ENCODE measurements at places on chromosomes 12 and 14.

DNA sequence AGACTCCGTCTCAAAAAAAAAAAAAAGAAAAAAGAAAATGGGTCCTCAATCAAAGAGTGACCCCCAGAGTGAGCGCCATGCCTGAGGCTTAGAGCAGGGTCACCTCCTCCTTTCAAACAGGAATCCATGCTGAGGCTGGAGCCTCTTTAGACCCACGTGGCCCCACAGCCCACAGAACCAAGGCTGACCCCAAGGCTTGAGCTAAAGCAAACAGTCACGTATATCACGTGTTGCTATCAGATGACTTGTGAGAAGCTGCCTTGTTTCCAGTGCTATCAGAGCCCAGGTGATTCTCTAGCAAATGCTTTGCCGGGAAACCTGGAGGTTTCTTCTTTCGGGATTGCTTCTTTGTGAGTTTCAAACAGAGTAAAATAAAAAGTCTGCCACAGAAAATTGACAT lies 31.7 kb upstream of the DYNC1H1 start:
- H3K4me3 ChIP-seq, result no peak overlapping the region
- no peaks in the 10 kb centered on the region for H3K36me3 ChIP-seq
- DNase-seq, result no peak
- H3K27me3 ChIP-seq, result no peaks in the 10 kb centered on the region
- no peak overlapping the region for H3K27ac ChIP-seq
- peaks cover 14% of the 10 kb centered on the region for H3K4me1 ChIP-seq

DNA sequence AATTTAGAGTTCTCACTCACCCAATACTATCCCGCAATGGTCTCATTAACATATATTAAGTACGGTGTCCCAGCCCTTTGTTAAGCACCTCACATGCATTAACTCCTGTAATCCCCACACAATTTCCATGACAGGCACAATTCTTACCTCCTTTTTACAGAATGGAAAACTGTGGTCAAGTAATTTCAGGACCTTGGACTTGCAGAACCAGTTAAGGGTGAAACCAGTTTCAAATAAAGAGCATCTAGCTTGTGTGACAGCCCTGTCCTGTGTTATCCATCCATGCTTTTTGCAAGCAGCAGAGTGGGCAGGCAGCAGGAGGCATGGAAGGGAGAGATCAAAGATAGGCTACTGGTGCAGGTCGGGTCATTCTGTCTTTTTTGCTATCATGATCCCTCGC lies 470.8 kb downstream of the NELL2 start:
- no peak for DNase-seq
- H3K27me3 ChIP-seq, result no peaks in the 10 kb centered on the region
- H3K36me3 ChIP-seq, result no peaks in the 10 kb centered on the region
- H3K27ac ChIP-seq, result no peak overlapping the region

GRCh38 chr12:65935906-65936901 lies 111.9 kb downstream of the HMGA2 start:
- H3K27ac ChIP-seq, result peak overlapping the region; percentile 62
- H3K36me3 ChIP-seq, result no peaks in the 10 kb centered on the region
- no peaks in the 10 kb centered on the region for H3K27me3 ChIP-seq
- H3K4me3 ChIP-seq, result no peak overlapping the region
- DNase-seq, result no peak

DNA sequence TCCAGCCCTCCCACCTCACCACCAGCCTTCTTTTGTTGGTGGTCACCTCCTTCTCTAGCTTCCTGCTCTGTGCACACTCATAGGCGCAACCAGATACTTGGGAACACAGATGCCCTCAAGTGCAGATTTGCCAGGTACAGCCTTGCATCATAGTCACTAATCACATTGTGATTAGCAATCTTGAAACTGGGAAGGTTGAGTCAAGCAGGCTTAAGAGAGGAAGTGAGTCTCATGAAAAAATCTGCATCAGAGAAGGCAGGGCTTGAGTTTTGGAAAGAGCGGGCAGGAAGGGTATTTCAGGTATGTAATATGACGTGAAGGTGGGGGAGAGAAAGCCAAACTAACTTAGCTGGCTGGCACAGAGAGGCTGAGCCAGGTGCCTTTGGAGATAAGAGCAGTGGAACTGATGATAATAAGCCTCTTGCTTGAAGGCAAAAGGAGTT lies 2.7 kb upstream of the RABGGTA start:
- no peak for DNase-seq
- no peak overlapping the region for H3K4me3 ChIP-seq
- H3K27me3 ChIP-seq, result no peaks in the 10 kb centered on the region
- peak overlapping the region; percentile 57 for H3K27ac ChIP-seq
- peaks cover 10% of the 10 kb centered on the region for H3K36me3 ChIP-seq
- H3K4me1 ChIP-seq, result peaks cover 44% of the 10 kb centered on the region

DNA sequence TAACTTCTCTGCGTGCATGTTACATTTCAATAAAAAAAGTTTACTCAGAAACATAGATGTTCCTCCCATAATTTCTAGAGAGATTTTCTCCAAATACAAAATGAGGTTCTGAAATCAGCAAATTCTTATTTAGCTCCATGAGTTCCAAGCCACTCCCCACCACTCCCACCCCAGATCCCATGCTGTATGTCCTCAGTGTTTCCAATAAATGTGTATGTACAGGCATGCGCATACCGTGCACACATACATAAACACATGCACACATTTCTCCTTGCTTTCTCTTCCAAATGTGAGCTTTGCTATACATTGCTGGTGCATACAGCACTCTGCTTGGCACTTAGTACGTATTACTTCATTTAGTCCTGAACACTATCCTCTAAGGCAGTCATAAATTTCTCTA lies 209.7 kb downstream of the MSRB3 start:
- peaks cover 11% of the 10 kb centered on the region for H3K36me3 ChIP-seq
- H3K4me1 ChIP-seq, result no peaks in the 10 kb centered on the region
- no peaks in the 10 kb centered on the region for H3K27me3 ChIP-seq
- no peak for DNase-seq
- H3K4me3 ChIP-seq, result no peak overlapping the region

DNA sequence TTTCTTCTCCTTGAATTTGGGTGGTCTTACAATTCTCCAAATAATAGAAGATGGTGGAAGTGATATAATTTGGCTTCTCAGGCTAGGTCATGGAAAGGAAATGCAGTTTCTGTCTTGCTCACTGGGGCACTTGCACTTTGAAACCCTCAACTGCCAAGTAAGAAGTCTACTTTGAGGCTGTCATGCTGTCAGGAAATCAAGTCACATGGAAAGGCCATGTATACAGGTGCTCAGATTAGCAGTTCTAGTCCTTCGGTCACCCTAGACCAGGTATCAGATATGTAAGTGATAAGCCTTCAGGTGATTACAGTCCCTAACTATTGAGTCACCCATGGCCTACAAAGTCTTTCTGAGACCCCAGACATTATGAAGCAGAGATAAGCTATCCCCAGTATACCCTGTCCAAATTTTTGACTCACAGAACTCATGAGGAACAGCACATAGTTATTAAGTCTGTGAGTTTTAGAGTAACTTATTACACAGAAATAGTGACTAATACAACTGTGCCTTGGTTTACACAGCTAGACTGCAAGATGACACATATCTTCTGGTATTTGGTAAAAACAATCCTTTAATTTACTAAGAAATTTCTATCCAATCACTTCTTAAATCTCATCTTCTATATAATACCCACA lies 26.3 kb upstream of the BBS10 start:
- DNase-seq, result no peak
- H3K4me3 ChIP-seq, result no peak overlapping the region
- H3K36me3 ChIP-seq, result peaks cover 87% of the 10 kb centered on the region
- no peak overlapping the region for H3K27ac ChIP-seq
- no peaks in the 10 kb centered on the region for H3K4me1 ChIP-seq

DNA sequence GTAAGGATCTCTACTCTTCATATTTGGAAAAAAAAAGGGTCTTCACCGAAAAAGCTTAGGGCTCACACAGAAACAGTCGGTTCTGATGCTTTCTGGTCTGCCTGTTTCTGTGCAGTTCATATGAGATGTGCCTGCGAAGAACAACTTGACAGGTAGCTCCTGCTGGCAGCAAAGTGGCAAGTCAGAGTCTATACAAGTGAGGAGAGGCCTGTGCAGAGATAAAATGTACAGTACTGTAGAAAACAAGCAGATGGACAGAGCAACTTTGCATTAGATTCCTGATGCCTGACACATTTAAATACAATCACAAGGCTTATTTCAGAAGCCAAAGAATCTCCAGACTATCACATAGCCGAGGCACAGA lies 936.0 kb downstream of the DIO2 start:
- H3K27me3 ChIP-seq, result peaks cover 89% of the 10 kb centered on the region
- H3K36me3 ChIP-seq, result no peaks in the 10 kb centered on the region
- no peak overlapping the region for H3K27ac ChIP-seq
- no peak overlapping the region for H3K4me3 ChIP-seq

DNA sequence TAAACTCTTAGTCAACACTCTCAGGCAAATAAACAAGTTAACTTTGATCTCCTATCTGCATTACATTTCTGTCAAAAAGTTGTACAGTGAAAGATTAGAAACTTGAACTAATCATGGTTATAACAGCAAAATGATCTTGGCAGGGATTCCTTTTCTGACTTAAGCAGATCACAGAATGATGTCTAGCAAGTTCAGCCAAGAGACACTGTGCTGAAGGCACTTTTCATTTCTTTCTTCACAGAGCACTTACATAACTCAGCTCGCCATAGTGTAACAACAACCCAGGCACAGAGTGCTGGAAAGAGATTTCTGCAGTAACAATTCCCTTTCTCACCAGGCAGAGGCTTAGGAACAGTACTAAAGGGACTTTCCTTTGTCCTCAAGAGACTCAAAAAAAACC lies 19.6 kb upstream of the CSRP2 start:
- no peaks in the 10 kb centered on the region for H3K27me3 ChIP-seq
- peaks cover 15% of the 10 kb centered on the region for H3K4me1 ChIP-seq
- no peak for DNase-seq

Data from left ventricle myocardium inferior (tissue), 1 donor.